ENCODE measurements at places on chromosomes 6 and 20.

DNA sequence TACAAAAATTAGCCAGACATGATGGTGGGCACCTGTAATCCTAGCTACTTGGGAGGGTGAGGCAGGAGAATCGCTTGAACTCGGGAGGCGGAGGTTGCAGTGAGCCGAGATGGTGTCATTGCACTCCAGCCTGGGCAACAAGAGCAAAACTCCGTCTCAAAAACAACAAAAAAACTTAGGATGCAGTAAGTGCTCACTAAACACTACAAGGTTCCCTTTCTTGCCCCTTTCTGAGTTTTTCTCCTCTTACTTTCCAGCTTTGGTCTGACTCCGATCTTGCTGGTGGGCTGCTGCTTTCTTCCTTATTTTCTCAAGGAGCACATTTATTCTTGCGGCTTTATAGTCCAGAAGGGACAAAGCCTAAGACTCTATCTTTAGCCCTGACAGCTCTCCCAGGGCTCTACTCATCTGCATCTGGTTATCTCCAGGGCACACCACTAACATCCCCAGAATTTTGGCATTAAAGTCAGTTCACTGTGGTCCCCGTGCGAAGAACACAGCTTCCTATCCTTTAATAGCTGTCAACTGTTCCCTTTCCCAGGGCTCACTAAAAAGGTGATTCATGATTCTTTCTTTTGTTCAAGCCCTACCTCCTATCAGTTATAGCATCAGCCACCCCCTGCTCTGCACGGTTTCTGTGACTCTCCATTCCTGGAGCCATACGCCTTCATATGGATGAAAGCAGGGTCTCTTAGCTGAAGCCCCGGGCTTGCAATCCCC, 17.1 kb upstream of the RPN2 start:
- DNase-seq: no peak

DNA sequence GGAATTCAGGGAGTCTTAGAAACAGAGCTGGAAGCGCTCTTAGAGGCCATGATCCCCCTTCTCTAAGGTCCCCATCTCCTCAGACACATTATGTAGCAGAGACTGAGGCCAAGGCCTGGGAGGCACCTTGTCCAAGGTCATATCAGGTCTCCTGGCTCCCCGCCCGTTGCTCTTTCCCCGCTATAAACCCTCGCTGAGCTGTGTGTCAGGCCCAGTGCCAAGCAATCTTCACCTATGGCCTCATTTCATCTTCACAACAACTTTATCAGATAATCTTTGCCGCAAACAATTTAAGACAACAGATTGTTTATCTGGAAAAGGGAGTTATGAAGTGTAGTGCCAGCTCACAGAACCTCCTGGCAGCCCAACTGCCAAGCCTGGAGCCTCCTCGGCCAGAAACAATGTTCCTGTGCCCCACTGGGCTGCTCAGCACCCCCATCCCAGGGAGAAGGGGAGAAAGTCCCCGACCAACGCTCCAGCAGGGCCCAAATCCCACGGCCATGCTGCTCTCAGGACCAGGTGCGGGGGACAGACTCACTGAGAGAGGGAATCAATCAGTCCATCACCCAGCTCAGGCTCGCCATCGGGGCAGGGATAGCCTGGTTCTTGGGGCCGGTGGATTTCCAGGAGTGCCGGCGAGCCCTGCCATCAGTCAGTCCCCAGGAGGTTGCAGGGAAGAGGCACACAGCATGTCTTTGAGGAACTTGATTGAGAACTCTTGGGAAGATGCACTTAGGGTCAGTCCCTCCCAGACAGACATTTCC, 16.9 kb upstream of the FANCE start:
- DNase-seq: no peak

DNA sequence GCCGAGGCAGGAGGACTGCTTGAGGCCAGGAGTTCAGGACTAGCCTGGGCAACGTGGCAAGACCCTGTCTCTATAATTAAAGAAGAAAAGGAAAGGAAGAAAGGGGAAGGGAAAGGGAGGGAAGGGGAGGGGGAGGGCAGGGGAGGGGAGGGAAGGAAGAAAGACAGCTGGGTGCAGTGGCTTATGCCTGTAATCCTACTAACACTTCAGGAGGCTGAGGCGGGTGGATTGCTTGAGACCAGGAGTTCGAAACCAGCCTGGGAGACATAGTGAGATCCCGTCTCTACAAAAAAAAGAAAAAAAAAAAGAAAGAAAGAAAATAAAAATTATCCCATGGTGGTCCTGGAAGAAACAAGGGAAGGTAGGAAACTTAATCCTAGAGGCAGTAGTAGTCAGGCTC, 33.5 kb downstream of the BCL2L1 start:
- no peak for DNase-seq

- no peak for DNase-seq
Measured at GRCh38 chr6:125843593-125843992, 52.8 kb downstream of the NCOA7 start.

GRCh38 chr6:36649701-36650484, 28.6 kb upstream of the CDKN1A start:
- DNase-seq: no peak

GRCh38 chr20:44886266-44886651, 754 bp downstream of the YWHAB start:
- no peak for DNase-seq

GRCh38 chr6:66605971-66606370, 898.9 kb upstream of the EYS start:
- no peak for DNase-seq

- no peak for DNase-seq
Measured at GRCh38 chr6:91079969-91080368, 493.1 kb upstream of the MAP3K7 start.

DNA sequence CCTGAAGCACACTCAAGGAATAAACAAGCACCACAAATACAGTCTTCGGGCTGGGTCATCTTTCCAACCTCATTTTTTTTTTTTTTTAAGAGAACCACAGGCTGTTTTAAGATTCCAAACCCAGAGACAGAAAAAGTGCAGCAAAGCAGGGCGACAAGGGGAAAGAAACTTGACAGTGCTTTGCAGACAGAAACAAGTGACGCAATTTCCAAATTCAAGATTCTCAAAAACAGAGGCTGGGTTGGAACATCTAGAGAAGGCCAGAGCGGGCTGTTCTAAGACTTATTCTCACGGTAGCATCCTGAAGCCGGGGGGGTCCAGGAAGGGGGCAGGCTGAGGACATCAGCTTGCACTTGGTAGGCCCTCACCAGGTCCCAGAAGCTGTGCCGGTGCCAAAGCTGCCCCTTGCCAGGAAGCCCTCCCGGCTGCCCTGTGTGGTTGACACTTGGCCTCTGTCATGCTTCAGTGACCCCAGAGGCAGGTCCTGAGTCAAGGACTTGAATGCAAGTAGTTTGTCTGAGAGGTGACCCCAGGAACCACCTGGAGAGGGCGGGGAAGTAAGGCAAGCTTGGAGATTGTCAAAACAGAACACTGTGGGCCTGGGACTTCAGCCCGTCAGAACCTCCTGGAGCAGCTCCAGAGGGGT, 50.5 kb downstream of the BMP7 start:
- no peak for DNase-seq

- no peak for DNase-seq
Measured at GRCh38 chr20:29497261-29497671, 1760.2 kb upstream of the DEFB115 start.

GRCh38 chr6:7112171-7112570, 4.4 kb downstream of the RREB1 start:
- DNase-seq: no peak

DNA sequence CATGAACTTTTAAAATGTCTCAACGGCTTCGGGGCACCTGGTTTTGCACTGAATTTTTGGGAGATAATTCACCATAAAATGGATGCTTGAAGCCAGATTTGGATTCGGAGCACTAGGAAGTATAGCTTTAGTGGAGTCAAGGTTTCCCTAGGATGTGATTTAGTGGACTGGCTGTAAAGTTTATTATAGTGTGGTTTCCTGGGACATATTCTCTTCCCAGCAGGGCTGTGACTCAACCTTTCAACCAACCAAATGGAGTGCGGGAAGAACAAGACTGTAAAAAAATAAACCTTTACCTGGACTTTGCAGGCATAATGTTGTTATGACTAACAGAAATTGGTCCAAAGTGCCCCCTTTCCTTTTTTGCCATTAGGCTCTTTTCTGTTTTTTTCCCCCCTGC, 327.4 kb upstream of the MAN1A1 start:
- DNase-seq: no peak

- no peak for DNase-seq
Measured at GRCh38 chr20:15759594-15759993, 813.7 kb downstream of the KIF16B start.

GRCh38 chr6:131586543-131586942, 13.5 kb downstream of the ARG1 start:
- no peak for DNase-seq

DNA sequence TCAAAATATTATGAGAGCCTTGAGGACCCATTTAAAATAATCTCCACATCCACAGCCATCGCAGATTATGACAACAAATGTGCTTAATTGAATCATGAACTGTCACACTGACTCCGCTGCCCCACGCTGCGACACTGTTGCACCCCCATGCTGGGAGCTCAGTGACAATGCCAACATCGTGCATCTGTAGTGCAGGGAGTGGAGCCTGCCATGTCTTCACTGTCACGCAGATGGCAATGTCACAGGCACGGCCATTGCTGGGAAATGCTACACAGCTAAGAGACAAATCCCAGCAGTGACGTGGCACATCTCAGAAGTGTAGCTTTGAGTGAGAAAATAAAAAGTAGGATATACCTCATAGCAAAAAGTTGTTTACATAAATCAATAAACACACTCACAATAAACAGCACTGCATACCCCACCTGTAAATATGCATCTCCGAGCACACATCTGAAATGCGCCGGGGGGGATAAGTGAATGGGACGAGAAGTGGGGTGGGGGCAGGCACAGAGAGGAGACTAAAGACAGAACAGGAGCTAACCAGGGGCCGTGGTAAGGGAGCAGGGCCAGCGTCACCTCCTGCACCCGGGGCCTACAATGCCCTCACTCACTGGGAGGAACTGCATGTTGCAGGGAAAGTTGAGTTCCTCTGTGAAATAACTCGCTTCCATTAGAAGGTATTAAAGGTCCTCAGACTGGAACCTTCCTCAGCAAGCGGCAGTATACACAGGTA, 349.9 kb downstream of the THBS2 start:
- DNase-seq: no peak

DNA sequence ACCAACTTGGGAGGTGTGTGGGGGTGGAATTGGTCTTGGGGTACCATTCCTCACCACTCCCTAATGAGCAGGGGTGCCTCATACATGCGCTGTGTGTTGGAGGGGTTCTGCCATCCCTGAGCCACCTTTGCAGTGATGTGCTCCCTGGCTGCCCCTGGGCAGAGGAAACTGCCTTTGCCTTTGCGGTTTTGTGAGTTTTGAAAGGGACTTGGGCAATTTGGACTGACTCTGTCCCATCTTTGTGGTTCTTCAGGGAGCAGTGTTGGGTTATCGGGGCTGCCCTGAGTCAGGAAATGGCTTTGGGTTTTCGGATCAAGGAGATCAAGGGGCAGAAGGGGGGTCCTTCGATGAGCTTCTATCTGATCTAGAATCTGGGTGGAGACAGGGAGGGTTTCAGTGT, 3.9 kb upstream of the PHACTR3 start:
- DNase-seq: no peak

GRCh38 chr6:163017801-163018200, 290.0 kb downstream of the PACRG start:
- DNase-seq: no peak

DNA sequence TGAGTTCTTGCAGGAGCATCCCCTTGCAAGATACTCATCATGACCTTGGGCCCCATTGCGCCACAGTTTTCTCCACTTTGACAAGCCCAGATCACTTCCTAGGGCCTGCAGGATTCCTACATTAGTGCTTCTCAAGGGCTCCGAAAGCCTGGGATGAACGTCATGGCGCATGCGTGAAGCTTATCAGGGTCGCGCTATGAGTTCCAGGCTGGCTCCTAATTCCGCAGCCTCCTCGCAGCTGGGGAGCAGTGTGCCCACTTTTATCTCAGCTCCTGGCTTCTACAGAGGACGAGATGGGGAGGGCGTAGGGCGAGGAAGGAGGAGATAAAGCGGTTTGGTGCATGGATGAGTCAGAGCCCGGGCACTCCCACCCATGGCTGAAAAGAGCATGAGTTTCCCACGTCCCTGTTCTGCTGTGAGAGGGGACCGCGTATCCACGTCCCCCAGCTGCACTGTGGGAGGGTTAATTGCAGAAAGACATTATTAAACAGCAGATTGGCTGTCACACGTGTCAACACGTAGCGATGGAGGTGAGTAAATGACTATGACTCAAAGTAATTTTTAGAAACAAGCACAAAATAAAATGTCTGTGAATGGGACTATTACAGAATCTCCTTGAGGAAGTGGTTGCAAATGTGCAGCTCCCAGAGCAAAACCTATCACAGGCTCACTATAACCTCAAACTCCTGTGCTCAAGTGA, 72.9 kb upstream of the DSP start:
- peak; percentile 10 for DNase-seq

GRCh38 chr6:35173427-35174087, 32.4 kb upstream of the TCP11 start:
- DNase-seq: no peak

DNA sequence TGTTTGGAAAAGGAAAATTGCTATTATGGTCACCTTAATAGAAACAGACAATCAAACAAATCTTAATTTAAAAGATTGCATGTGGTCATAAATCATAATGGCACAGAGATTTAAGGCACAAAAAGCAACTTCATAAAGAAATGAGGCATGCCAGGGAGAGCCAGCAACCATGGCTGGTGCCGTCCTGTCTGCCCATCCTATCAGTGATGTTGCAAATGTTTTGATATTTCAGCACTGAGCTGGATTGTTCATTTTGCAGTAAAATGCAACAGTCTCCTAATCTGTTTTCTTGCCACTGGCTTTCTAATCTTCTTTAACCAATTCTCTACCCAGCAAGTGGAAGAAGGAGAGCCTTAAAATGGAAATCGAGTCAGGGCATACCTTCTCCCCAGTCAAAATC, 249.8 kb downstream of the SAMD5 start:
- no peak for DNase-seq

DNA sequence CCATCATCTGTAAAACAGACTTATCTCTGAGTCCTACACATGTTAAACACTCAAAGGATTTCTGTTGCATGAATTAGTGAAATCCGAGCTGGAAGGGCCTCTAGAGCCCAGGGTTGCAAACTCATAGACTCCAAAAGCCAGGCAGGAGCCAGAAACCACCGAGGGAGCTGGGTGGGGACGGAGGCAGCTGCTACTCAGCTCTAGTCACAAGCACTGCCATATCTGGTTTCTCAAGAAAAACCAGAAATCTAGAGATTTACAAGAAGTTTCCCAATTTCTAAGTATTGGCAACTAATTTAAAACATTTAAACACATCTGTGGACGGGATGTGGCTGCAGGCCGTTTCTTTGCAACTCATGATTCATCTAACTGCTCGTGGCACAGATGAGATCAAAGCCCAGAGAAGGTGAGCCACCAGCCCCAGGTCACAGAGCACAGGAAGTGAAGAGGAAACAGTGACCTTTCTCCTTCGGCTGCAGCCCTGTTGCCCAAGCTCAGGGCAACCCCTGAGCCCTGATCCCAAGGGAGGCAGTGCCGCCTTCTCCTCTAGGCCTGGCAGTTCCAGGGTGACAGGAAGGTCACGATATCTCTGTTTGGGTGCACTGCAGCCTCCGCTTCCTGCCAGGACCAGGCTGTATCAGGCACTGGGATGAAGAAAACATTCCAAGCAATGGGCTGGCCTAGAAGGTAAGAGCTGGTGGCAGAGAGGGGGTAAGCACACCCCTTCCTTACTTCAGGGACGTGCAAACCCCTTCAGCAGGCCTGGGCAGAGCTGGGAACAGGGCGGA, 26.4 kb upstream of the PTGIS start:
- DNase-seq: peak; percentile 86

All from stimulated activated CD8-positive, alpha-beta memory T cell treated with anti-CD3 and anti-CD28 coated beads, Interleukin-7, amount 100 ng/mL, for 48 hours (primary cell).